ENCODE measurements at places on chromosomes 6 and 20.

- no peak for DNase-seq
These were observed 7.7 kb upstream of the SEC63 start for GRCh38 chr6:107965746-107966145.

DNA sequence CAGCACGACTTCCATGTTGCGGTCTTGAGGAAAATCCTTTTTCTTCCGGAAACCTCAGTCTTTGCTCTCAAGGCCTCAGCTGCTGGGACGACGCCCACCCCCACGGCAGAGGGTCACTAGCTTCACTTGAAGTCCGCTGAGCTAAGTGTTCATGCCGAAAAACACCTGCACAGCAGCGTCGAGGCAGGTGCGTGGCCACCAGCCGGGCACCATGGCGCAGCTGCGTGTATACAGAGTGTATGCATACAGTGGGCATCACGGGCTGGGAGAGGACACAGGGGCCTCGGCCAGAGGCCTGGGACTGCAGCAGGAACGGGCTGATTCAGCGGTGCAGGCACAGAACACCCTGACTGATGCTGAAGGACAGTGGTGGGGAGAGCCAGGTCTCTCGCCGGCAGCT, 20.1 kb downstream of the KCNQ2 start:
- no peak for DNase-seq

- DNase-seq: no peak
These were observed 43.3 kb downstream of the SLC26A8 start for GRCh38 chr6:35980991-35981645.

GRCh38 chr6:49787176-49787575, at the start of gene PGK2:
Gene PGK2 (minus strand): TSS chr6:49787285. CDS start chr6:49787187, 98 bp downstream.
- no peak for DNase-seq

DNA sequence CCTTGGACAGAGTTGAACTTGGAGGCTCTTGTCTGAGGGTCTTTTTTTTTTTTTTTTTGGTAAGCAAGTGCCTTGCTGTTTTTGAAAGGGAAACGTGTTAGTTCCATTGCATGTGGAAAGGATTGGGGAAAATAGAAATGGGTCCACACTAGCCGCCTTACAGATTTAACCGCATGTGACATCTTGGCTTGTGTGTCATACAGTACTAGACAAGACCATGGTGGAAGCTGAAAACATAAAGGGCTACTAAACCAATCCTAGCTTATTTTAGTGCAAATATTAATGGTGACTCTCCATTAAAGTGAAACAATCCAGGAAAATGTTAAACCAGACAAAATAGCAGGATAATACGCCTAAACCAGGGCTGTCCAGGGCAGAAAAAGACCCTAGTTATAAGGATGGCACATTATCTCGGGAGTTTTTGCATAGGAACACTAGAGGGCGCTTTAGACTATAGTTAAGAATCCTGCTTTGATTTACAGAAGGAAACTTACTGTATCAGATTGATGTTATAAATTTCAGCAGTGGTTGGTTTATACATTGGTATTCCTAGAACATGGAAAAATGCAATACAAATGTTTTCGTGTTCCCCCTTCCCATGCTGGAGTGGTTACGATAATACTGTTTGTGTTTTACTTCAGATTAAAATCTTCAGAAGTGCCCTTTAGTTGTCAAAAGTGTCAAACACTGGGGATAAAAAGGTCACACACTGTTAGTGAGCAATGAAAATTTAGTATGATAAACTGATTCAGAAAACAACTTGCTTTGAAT, 59.8 kb upstream of the DEK start:
- no peak for DNase-seq
